ENCODE measurements at places on chromosomes 7 and 10.

DNA sequence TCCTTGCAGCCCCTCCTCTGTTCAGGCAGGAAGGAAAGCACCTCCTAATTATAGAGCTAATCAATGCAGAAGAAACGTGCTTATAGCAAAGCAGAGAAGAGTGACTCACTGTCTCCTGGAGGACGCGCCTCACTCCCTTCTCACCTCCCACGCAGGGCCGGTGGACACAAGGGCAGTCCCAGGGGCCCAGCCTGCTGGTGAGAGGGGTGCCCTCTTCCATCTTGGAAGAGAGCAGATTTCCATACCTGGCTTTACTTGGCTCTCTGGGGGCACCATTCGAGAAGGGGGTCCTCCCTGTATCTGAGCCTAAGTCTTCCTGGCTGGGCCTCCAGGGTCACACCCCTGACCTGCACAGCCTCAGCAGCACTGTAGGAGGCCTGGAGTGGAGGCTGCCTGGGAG lies 55.8 kb downstream of the RASGEF1A start:
- DNase-seq, result no peak

DNA sequence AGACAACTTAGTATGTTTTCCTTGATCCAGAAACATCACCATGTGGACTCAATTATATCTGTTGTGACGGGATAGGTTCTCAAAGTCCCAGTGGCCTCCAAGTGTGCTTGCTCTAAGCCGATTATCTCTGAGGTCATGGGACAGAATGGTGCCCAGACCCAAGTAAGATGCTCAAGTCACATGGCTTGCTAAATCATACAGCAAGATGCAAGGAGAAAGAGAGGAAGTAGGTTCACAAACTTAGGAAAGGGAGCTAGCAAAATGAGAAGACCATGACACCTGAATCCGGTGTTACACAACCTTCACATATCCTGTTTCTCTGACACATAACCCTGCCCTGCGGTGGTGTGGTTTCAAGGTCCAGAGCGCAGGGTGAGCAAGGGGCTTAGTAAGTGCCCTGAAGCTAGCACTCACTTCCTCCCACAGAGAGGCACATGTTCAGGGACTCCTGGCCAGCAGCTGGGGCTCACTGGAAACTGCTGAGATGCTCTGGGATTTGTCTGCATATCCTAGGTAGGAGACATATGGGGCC lies 590.9 kb upstream of the ANKRD30A start:
- peak; percentile 1 for DNase-seq

GRCh38 chr10:113515601-113516000 lies 37.3 kb upstream of the HABP2 start:
- DNase-seq, result no peak

GRCh38 chr10:21860718-21861117 lies 142.8 kb downstream of the DNAJC1 start:
- no peak for DNase-seq

GRCh38 chr10:35636956-35637355 lies 5.1 kb downstream of the FZD8 start:
- DNase-seq, result no peak

DNA sequence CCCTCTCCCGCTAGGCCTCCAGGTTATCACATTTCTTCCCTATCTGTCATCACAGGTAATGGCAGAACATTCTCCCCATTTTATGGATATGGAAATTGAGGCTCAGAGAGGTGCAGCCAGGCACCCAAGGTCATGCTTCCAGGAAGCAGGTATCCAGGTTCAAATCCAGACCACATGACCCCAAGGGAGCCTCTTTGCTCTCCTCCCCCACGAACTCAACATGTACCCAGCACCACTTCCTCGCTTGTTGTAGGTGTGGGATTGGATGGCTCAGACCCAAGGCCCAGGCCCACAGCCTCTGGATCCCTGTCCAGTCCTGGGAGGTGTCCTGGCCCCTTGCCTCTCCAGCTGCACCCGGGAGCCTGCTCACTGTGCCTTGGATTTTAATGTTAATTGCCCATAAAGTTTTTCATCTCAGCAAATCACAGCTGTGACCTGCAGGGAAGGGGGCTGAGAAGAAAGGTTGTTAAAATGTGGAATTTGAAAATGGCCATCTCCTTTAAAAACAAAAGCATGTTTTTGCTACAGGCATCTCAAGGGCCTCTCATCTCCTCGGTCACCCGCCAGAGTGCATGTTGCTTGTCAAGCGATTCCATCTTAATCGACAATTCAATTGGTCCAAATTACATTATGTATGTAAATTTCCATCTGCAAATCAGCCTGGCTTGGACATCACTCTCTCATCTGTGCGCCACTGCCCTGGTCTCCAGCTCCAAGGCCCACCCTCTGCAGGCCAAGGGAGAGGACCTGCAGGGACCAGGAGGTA lies 205.4 kb upstream of the ZMIZ1 start:
- no peak for DNase-seq

GRCh38 chr7:82250598-82250997 lies 193.0 kb downstream of the CACNA2D1 start:
- DNase-seq, result no peak

DNA sequence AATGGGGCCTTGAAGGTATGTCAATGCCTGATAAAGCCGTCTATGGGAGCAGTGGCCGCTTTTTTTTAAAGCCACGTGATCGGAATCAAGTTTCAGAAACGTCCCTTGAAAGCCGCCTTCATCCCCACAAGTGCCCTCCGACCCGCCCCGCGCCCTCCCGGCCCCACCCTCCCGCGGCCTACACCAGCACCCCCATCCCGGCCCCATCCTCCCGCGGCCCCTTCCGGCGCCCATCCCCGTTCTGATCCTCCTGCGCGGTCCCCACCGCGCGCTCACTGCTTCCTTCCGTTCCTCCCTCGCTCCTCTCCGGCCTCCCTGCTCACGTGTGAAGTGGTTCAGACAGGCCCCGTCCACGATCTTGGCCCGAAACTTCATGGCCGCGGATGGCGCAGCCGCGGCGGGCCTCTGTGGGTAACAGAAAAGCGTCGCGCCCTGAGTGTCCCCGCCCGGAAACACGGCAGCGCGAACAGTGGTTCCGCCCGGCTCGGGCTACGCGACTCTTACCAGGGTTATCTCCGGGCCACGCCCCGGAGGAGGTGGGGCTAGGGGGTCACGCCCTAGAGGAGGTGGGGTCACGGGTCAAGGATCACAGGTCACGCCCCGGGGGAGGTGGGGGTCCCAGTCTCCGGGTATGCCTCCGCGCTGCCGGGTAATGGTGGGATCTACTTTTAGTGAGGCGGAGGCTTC lies at the start of gene HUS1:
Gene HUS1, minus strand, starts transcription at position 471 of the 687 bp plus-strand sequence. Its CDS starts 96 bp downstream, at position 375.
- DNase-seq, result peak; percentile 94

GRCh38 chr10:80187465-80188409 lies 17.6 kb downstream of the ANXA11 start:
- peak; percentile 69 for DNase-seq

GRCh38 chr7:47330561-47331178 lies 251.2 kb downstream of the TNS3 start:
- no peak for DNase-seq

DNA sequence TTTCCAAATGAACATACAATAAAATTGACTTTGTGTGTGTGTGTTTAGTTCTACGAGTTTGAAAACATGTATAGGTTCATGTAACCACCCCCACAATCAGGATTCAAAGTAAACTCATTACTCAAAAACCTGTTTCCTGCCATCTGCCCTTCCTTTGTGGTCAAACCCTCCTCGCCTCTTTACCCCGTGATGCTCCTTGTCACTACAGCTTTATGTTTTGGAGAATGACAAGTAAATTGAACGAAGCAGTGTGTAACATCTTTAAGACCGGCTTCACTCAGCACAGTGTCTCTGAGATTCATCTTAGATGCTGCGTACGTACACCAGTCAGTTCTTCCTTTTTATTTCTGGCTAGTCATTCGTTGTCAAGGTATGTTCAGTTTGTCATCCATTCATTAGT lies 54.6 kb upstream of the MKI67 start:
- peak; percentile 36 for DNase-seq

GRCh38 chr7:82740246-82740848 lies 296.8 kb upstream of the CACNA2D1 start:
- DNase-seq, result peak; percentile 10

- DNase-seq, result no peak
Measured at GRCh38 chr7:113774182-113774807, 144.5 kb downstream of the PPP1R3A start.

DNA sequence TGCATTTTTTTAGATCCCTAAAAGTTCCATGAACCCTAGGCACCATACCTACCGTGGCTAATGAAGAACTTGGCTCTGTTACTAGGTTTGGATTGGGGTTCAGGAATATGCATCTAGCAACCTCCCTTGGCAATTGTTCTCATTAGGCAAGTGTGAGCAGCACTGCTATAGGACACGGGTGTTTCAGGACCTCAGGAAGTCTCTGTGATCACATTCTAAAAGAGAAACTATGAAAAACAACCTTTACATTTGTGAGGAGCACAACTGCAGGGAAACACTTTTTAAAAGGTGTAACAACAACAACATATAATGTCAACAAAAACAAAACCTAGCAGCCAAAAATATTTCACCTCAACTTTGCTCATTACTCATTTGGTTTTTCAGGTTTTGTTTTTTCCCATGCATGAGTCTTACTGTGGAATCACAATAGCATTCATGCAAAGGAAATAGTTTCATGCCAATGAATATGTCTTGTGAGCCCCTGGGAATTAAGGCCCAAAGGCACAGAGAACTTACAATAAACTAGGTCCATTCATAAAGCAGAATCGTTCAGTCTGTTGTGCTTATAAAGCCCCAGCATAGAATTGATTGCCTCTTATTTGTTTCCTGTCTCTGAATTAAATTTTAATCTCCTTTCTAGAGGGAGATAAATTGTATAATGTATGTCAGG lies 255.7 kb upstream of the DGKB start:
- no peak for DNase-seq

DNA sequence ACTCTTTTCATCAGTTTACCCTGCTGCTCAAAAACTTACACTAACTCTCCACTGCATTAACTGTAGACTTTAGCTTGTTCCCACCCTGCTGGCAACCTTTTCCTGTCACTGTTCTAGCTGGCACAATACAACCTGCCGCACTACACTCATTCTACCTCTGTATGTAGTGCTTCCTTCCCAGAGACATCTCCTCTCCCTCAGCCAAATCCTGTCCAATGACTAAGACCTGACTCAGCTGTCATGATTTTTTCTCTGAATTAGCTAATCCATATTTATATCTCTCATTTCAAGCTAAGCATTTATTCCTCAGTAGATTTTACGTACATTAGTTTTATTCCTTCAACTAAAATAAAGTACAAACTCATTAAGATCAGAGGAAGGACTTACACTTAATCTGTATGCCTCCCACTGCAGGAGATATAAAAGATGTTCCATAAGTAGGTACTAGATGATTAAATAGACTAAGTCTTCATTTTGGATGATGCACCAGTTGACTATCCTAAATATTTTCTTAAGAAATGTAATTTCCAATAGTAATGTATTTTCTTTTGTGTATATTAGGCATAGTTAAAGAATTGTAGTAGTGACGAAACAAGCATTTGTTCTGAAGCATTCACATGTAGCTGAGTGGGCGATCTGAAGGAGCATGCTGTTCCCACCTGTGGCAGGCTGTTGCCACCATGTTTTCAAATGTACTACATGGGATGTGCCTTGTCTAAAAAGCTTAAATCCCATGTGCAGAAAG lies 189.1 kb downstream of the SKAP2 start:
- no peak for DNase-seq

DNA sequence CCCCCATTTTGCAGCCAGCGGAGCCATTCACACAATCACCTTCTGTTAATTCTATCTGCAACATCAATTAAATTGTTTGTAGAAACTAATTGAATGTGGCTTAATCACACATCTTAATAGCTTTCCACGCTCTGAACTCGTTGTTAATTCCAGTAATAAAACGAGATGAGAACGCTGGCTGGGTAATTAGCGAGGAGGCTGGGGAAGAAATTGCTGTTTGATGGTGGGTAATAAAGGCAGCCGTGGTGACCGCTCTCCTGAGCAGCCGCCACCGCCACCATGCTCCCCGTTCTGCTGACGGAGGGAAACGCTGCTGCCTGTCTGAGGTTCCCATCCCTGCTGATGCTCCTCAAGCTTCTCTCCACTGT lies 36.3 kb downstream of the GBX1 start:
- no peak for DNase-seq

DNA sequence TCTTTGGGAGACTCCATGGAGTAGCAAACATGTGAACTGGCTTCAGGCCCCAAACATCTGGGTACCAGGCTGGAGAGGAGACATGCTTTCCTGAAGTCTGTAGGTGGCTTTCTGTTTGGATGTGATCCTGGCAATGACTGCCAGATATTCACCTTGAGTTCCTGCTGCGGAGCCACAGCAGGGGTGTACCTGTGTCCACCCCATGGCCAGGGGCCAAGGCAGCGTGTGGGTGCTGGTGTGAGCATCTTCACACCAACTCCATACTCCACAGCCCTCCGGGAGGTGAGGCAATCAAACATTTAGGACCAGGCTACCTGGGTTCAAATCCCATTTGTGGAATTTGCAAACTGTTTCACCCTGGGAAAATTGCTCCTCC lies 113.0 kb downstream of the ADCY1 start:
- DNase-seq, result no peak

- DNase-seq, result no peak
Measured at GRCh38 chr10:117747636-117748035, 205.1 kb downstream of the EMX2 start.

DNA sequence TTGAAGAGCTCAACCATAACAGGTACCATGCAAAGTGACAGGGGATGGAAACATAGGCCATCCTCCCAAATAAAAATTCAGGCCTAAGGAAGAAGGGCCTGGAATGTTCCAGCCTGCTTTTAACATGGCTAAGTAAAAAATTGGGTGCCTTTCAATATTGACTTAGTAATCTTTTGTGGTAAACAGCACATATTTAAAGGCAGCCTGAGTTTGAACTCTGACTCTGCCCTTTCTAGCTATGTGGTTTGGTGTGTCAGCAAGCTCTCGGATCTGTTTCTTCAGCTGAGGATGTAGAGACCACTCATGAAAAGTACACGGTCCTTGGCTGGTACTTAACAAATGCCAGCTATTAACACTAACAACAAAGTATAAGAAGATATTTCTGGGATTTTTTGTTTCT lies 191.8 kb upstream of the CDCA7L start:
- DNase-seq, result no peak

- no peak for DNase-seq
Measured at GRCh38 chr7:116562529-116563121, 37.8 kb downstream of the CAV1 start.

- no peak for DNase-seq
Measured at GRCh38 chr7:144468990-144469732, 65.7 kb upstream of the NOBOX start.

DNA sequence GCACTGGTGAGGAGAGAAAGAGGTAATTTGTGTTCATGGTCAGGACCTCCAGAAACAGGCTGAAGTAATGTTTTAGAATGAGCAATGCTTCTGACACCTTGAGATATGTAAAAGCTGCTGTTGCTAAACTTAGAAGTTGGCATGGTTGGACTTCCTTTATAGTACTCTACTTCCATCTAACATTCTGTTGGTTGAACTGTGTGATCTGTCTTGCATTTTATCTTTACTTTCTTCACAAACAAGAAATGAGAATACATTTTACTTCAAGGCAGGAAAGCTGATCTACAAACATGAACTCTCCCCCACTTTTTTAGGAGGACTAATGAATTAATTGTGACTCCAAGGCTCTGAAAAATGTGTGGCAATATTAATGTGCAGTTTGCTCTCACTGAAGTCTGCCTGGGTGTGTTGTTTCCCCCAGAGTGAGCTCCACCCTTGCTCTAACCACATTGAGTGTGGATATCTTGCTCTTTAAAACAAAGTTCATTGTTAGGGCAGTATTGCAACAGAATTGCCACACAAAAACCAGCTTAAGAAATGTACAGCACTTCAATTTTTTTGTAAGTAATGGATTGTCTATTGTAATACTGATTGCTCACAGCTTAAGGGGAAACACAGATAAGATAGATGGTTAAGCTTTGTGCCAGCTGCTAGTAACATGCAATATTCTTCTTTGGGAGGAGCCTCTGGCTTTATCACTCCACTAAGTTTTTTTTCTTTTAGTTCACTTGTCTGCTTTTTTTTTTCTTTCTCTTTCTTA lies 69.0 kb downstream of the ADD3 start:
- DNase-seq, result no peak
